ENCODE measurements at places on chromosomes 6 and 20.
A peak's percentile ranks its signal among the peaks of the same experiment; 100 is the strongest.

GRCh38 chr6:46368169-46368536 is 123.1 kb downstream of the RCAN2 start:
- no peak for DNase-seq

DNA sequence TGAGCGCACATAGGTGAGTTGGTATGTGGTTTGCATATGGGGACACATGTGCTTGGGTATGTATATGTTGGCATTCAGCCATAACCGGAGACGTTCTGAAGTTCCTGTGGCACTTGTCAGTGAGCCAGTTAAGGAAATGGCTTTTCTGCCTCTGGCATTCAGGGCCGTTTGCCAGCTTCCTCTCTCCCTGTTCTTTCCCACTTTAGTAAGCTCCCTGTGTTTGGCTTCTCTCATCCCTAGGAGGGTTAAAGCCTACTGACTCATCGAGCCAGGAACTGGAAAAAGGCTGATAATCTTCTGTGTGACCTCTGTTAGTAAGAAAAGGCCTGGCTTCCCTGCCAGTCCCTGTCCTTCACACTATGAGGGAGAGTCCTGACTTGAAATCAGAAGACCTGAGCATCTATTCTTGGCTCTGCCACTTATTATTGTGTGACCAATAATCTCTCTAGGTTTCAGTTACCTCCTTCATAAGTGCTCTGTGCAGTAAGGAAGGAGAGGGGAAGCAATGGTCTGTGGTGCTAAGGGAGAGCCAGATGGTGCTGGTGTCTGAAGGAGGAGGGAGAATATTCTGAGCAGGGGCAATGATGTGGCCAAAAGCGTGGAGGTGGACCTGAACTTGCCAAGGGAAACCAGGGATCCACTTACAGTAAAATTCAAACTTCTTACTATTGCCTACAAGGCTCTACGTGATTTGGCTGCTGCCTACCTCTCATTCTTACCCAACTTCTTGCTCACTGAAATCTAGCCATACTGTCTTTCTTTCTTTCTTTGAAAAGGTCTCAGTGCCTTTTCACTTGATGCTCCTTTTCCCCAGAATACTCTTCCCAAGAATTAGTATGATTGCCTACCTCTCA is 31.4 kb downstream of the ACSS2 start:
- DNase-seq, result no peak

- no peak for DNase-seq
Measured at GRCh38 chr20:57986666-57987065, 241.8 kb downstream of the ANKRD60 start.

- no peak for DNase-seq
Measured at GRCh38 chr6:113457198-113457597, 399.9 kb upstream of the MARCKS start.

- no peak for DNase-seq
Measured at GRCh38 chr6:652865-653264, 4.0 kb downstream of the HUS1B start.

GRCh38 chr20:23513164-23513563 is 22.2 kb downstream of the CST8 start:
- DNase-seq, result no peak

- DNase-seq, result no peak
Measured at GRCh38 chr6:162222521-162222920, 505.0 kb downstream of the PRKN start.

DNA sequence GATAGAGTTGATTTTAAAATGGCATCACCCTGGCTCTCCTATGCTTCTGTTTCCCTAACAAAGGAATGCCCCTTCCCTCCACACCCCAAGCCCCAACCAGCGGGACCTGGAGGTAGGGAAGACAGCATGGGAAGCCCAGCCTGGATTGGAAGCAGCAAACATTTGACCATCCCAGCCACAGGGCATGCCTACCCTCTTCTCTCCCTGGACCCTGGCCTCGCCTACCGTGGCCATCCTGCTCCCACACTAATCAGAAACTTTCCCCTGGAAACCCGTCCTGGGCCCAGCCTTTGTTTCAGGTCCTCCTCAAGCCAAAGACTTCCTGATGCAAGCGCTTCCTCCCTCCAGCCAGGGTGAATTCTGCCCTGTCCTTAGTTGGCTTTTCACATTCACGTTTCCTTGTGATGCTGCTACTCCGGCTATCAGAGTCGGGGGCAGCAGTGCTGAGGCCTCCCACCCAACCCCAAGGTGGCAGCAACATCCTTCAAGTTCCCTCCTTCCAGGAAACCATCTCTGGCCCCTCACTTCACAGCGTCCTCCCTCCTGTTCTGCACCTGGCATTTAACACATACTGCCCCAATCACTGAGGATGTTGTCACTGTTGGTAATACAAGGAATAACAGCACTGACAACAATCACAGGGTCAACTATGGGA is 18.2 kb upstream of the ANGPT4 start:
- DNase-seq, result no peak

GRCh38 chr6:16619777-16620176 is 141.5 kb downstream of the ATXN1 start:
- no peak for DNase-seq

- DNase-seq, result no peak
Measured at GRCh38 chr6:150672800-150673199, 73.1 kb downstream of the PLEKHG1 start.

GRCh38 chr6:10599046-10599445 is 77.9 kb downstream of the GCNT2 start:
- DNase-seq, result no peak

GRCh38 chr20:44656448-44656847 is 4.9 kb upstream of the ADA start:
- no peak for DNase-seq

DNA sequence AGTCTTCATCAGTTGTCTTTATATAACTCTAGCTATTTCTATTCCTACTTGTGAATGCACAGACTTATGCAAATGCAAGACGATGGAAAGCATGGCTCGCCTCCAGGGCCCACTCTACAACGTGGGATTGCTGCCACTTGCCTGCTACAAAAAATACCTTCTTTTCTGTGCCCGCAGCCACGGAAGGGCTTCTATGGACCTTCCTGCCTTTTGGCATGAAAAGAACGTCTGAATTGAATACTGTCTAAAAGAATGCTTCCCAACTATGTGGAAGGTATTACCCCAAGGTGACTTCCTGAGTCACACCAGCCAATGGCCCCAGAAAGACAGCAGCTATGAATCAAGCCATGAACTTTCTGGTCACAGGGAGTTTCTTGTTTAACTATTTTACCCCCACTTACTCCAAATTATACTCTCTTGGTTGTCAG is 261.2 kb downstream of the HIVEP2 start:
- DNase-seq, result no peak

- DNase-seq, result peak; percentile 18
Measured at GRCh38 chr20:53445321-53445731, 148.3 kb downstream of the ZNF217 start.

- DNase-seq, result peak; percentile 58
Measured at GRCh38 chr6:138571181-138571580, 71.9 kb upstream of the NHSL1 start.

DNA sequence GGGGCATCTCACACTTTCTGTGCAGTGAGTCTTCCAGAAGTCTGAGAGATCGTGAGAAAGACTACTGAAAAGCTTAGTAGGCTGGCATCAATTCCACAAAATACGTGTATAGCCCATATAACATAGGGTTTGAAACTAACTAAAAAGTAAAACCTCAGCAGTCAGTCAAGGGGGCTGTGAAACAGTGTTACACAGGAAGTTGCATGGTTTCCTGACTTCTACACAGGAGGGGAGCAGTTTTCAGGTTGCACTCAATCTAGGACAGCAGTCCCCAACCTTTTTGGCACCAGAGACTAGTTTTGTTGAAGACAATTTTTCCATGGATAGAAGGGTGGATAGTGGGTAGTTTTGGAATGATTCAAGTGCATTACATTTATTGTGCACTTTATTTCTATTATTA is 4.7 kb upstream of the LY86 start:
- no peak for DNase-seq

DNA sequence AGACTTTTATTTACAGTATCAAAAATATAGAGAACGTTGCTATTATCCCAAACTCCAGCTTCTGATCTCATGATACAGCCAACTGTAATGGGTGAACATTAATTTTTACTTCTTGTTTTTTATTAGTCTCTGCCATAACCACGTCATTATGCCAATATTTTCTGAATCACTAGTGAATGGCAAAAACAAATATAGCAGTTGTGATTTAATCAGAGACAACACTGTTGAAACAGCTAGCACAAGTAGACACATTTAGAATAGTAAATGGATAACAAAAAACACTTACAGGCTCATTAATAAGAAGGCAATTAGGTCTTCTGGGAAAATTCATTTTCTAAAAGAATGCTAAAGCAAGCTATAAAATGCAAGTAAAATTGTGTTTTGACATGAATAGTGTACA is 8.1 kb downstream of the PTPRK start:
- DNase-seq, result no peak

DNA sequence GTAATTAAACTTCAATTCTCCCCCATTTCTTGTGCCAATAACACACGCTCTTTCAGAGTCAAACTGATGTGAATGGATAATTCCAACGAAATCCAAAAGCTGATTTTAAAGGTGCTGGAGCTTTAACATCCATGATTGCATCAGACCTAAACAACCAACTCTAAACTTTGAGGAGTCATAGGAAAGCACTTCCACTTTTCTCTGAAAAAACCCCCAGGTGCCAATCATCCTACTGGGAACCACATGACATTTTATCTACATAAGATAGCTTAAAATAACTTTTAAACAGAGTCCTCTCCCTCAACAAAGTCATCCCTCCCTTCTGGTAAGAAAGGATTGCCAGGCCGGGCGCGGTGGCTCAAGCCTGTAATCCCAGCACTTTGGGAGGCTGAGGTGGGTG is 167.7 kb upstream of the PDE10A start:
- DNase-seq, result no peak

DNA sequence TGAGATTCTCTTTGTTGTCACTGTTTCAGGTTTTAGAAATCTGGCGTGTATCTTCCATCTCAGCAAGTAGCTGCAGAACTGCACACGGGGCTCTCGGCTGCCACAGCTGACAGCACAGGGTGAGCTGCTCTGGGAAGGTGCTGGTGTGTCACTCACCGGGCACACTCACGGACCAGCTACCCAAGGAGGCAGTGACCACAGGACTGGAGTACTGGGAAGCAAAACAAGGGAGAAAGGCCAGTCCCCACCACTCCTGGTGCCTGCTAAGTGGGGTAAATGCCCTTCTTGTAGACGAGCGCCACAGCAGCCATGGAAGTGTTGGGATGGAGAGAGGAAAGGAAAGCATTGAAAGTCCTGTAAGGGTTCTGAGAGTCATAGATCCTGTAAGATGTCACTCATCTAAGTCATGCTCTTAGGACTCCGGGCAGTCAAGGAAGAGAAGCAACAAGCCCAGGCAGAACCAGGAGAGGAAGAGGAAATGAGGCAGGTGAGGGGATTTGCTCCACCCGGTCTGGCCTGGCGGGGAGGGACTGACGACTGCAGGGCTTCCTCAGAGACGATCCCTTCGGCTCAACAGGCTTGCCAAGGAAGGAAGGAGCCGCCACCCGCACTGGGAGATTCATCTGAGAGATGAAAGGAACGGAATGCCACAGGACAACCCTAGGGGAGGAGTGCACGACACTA is 48.1 kb downstream of the PRDM1 start:
- DNase-seq, result no peak

- DNase-seq, result no peak
Measured at GRCh38 chr20:25321262-25321831, 69.3 kb downstream of the ABHD12 start.

GRCh38 chr20:57526087-57526884 is 1.3 kb upstream of the CTCFL start:
- no peak for DNase-seq

DNA sequence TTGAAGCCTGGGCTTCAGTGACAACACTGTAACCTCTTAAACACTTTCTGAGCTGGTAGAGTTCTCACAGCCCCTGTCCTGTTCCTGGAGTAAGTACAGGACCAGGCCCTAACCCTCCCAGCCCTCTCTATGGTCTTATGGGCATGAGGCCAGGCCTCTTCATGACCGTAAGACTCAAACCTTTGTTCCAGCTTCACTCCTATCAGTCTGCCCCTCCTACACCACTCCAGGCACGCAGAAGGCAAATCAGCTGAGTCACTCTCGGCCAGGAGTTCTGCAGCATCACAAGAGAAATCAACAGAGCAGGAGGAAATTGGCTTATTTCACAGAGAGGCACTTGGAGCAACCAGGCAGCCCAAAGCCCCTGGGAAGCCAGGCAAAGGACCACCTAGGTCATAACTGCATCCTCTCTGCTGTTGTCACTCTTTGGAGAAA is 25.3 kb upstream of the CHD6 start:
- peak; percentile 90 for DNase-seq

- DNase-seq, result no peak
Measured at GRCh38 chr6:120514544-120514943, 819.7 kb downstream of the TBC1D32 start.

GRCh38 chr20:53608071-53608455 is 14.4 kb upstream of the ZNF217 start:
- no peak for DNase-seq

GRCh38 chr20:32241807-32242206 is 34.1 kb downstream of the POFUT1 start:
- peak; percentile 19 for DNase-seq

- no peak for DNase-seq
Measured at GRCh38 chr6:155126727-155127439, 131.8 kb downstream of the TIAM2 start.

GRCh38 chr6:15444081-15444731 is 198.3 kb downstream of the JARID2 start:
- DNase-seq, result peak; percentile 25

- no peak for DNase-seq
Measured at GRCh38 chr6:105397987-105398386, 4.9 kb downstream of the PREP start.
